ENCODE measurements at places on chromosomes 6 and 20. TPM values are rescaled to one million over a fixed set of nuclear protein-coding genes. Genes with fewer than 3 reads are reported as not detected.

BIRC7 gene
- not detected for total RNA-seq

HAO1 gene
- not detected for total RNA-seq

LZTS3 gene
- 29.1 TPM for total RNA-seq

OR12D3 gene
- total RNA-seq: not detected

HCRTR2 gene
- total RNA-seq: not detected

SYS1 gene
- total RNA-seq: 29.3 TPM

RAET1L gene
- total RNA-seq: not detected

ACTL10 gene
- total RNA-seq: 8.5 TPM

BEND3 gene
- 4.0 TPM for total RNA-seq

CRISP2 gene
- total RNA-seq: 0.14 TPM

CFAP61 gene
- total RNA-seq: 8.1 TPM

ZKSCAN8 gene
- 20.5 TPM for total RNA-seq

TP53INP2 gene
- 26.0 TPM for total RNA-seq

KIF6 gene
- 0.09 TPM for total RNA-seq

SCUBE3 gene
- total RNA-seq: 2.0 TPM

ERVFRD-1 gene
- total RNA-seq: not detected

PAK5 gene
- total RNA-seq: 1.9 TPM

INSM1 gene
- total RNA-seq: 0.82 TPM

MYCT1 gene
- 5.0 TPM for total RNA-seq

GRM4 gene
- not detected for total RNA-seq

ARMC2 gene
- 2.0 TPM for total RNA-seq

OR12D1 gene
- not detected for total RNA-seq

DEF6 gene
- total RNA-seq: 33.4 TPM

ME1 gene
- 20.3 TPM for total RNA-seq

QKI gene
- total RNA-seq: 316 TPM

LY6G5B gene
- total RNA-seq: 1.8 TPM

CCN6 gene
- 0.62 TPM for total RNA-seq

TRIM10 gene
- total RNA-seq: not detected

CGA gene
- 2.2 TPM for total RNA-seq

MAPK13 gene
- total RNA-seq: 34.6 TPM

Measured in prostate gland (tissue), 2 donors.